T1000 (cell line): ENCODE measurements at places on chromosomes 2 and 18.

- no peak for DNase-seq
These were observed 662.2 kb downstream of the XIRP2 start for GRCh38 chr2:167550448-167550847.

DNA sequence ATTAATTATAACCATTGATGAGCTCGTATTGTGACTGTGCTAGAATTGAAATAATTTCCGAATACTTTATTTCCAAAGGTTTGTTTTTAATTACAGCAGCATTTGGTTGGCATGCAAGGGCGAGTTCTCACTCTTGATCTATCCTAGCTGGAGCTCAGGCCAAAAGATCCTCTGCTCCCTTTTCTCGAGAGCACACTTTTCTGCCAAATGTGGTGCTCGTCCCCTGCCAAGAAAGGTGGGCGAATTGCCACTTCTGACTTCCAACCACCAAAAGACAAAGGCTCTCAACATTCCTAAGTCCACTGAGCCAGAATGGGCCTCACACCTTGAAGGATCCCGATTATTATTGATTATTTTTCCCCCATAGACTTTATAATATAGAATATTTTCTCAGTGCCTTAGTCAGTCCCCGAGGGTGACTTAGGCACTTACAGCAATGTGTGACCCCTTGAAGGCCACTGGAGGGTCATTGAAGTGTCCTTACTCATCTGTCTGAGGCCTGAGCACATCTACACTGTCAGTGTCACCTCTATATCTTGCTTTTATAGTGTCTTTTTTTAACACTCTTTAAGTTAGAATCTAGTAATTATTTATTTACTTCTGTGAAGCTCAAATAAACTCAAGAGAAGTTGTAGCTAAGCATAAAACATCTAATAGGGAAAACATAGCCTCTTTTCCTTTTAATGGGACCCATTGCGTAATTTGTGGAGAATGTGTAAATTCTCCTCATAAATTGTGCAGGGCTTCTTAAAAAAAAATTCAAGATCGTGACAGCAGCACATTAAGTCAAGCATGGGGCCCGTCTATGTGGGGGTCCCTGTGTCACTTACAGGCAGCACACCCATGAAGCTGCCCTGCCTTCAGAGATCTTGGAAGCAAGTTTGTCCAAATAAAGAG is 98.3 kb downstream of the MEIS1 start:
- DNase-seq, result no peak

DNA sequence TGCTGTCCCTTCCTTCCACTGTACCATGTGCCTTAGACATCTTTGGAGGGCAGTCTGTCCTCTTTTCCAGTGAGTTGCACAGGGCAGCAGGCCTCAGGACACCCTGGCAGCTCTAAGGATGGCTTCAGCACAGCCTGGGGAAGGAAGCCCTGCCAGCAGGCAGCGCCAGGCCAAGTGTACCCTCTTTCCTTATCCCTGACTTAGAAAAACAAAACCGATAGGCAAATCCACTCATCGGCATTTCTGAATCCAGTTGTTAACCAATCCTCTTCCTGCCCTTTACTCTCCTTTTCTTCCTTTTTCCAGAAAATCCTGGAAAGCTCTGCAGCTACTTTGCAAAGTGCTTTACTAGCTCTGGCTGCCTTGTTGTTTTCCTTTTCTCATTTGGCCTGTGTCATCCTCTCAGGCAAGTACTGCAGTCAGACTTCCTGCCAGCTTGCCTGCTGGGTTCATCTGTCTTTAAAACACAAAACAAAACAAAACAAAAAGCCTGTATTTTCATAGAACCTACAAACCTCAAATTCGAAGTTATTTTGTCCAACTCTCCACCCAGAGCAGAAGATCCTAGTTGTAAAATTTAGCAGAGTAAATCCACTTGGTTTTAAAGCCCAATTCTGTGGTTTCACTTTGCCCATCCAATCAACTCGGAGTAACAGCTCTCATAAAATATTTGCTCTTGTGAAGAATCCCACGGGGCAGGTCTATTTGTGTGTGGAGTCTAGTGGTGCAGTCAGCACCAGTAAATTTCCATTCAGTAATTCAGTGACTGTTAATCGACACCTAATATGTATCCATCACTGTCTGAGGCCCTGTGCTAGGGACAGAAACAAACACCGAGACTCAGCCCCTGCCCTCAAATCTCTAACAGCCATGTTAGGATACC is 45.2 kb downstream of the PCBP1 start:
- DNase-seq, result no peak

- DNase-seq, result no peak
These were observed 63.2 kb downstream of the ADCY3 start for GRCh38 chr2:24856791-24857211.
